ENCODE measurements at places on chromosomes 3 and 15.
A peak's percentile ranks its signal among the peaks of the same experiment; 100 is the strongest.

- DNase-seq, result no peak
These were observed 3.1 kb downstream of the CCR4 start for GRCh38 chr3:32954506-32954905.

GRCh38 chr3:59386165-59386564 is 336.3 kb upstream of the CFAP20DC start:
- no peak for DNase-seq

- DNase-seq, result no peak
These were observed 471.2 kb downstream of the NR2F2 start for GRCh38 chr15:96801576-96802150.

DNA sequence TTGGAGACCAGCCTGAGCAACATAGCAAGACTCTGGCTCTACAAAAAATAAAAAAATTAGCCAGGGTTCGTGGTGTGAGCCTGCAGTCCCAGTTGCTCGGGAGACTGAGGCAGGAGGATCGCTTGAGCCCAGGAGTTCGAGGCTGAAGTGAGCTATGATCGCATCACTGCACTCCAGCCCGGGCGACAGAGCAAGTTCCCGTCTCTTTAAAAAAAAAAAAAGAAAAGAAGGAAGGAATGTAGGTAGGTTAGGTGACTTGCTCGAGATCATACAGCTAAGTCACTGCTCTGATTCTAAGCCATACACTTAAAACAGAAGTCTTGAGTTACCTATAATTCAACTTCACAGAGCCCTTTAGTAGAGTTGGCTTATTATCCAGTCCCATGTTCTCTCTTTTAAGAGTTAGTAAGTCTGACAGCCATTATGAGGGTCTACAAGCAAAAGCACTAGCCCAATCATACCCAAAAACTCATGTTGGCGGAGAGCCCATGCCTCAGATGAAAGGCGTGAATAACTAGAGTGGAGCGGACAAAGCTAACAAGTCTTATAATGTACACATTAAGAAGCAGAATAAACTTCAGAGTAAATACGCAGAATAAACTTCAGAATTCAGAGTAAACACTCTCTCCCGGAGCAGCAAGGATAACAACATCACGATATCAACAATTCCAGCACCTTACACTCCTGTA is 768 bp downstream of the AAGAB start:
- no peak for DNase-seq

- no peak for DNase-seq
These were observed 96.9 kb downstream of the RFX7 start for GRCh38 chr15:56146756-56147155.

DNA sequence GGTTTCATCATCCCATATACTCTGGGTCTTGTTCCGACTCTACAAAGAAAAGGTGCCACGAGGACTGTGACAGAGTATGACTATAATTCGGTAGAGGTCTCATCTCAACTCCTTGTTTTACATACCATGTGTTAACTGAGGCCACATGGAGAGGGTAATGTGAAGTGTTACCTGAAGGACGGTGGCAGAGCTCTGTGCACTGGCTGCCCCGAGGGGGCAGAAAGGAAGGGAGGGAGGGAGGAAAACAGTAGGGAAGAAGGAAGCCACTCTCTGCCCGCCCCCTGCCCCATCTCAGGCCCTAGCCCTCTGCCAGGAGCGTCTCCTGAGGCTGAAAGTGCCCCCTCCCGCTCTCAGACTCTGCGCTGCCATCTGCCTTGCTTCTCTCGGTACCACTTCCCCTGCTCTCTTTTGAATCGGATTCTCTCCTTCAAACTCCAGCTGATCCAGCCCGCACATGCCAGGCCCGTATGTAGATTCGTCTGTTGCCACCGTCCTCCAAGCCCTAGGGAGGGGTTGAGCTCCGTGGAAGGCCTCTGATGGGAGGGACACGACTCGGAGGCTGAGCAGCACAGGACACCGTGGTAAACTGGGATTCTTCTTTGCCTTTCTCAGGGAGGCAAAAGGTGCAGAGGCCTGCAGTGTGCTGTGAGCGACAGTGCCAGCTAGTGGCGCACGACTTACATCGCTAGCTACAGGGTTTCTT is 70.5 kb upstream of the ATP10A start:
- no peak for DNase-seq

DNA sequence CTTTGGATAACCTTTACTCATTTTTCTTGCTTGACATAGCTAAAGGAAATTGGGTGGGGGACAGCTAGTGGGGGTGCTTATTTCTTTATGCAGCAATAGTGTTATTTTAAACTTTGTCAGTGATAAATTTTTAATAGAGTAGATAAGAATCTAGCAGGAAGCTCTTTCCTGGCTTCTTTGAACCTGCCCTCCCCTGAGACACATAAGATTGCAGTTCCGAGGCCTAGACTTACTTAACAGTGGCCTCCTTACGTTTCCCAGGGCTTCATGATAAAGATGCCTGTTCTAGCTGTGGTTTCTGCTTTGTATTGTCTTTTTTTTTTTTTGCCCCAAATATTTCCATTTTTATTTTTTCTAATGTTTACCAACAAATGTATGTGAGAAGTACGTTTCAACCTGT is 170.1 kb downstream of the VPS8 start:
- DNase-seq, result no peak

DNA sequence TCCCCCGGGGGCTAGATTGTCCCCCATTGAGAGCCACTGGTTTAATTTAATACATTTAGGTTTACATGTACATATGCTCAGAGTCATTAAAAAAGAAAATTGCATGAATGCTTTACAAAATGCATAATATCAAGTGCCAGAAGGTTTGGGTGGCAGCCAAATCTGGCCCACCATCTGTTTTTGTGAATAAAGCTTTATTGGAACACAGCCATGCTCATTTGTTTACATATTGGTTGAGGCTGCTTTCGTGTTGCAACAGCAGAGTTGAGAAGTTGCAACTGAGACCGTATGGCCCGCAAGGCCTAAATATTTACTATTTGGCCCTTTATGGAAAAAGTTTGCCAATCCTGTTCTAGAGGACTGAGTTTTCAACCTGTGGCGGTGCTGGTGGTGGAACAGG is 32.1 kb upstream of the RGMA start:
- peak; percentile 67 for DNase-seq

GRCh38 chr3:15889936-15890335 is 92.2 kb upstream of the ANKRD28 start:
- no peak for DNase-seq

DNA sequence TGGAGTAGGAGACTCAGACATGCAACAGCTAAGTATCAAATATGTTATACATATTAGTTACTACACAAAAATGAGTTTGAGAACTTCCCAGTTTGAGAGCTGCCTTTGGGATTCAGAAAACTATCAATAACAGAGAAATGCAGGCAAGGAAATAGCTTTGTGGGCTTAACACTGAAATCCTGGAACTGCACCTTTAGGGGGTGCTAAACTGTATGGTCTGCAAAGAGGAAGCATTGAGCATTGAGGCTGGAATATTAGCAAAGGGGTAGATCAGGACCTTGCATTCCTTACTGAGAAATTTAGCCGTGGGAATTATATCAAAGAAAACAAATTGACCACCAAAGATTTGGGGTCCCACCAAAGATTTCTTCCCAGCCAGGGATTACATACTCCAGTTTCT is 580.0 kb downstream of the ZNF385D start:
- DNase-seq, result no peak

DNA sequence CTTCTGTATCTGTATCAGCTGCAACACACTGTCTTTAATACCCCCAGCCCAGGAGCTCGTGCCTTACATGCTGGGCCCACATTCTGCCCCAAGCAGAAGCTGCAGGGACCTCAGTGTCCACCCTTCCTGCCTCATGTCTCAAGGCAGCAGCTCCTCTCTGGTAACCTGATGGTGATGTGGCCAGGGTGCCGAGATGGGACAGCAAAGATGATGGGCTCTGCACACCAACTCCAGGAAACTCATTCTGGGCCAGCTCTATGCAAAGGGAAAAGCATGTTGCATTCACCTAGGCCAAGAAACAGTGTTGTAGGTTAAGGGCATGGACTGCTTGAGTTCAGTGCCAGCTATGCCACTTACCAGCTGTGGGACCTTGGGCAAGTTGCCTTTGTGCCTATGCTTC is 79.5 kb upstream of the PRR23C start:
- no peak for DNase-seq

GRCh38 chr15:67911727-67912126 is 71.9 kb upstream of the RNU6-1 start:
- no peak for DNase-seq

DNA sequence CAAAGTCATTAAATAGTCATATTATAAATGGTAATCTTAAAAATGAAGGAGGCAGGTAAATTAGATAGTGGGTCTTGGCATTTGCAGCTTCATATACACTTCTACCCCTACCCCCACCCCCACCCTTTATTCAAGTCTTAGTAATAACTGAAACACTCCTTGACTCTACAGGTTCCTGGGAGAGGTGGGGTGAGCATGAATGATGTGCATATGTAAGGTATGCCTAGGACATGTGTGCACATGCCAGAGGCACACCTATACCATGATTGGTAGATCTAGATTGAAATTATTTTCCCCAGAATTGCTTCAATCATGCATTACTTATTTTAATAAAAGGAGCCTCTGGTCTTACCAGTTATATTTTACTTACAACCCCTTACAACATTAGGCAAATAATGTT is 40.1 kb upstream of the PDCD6IP start:
- DNase-seq, result no peak

DNA sequence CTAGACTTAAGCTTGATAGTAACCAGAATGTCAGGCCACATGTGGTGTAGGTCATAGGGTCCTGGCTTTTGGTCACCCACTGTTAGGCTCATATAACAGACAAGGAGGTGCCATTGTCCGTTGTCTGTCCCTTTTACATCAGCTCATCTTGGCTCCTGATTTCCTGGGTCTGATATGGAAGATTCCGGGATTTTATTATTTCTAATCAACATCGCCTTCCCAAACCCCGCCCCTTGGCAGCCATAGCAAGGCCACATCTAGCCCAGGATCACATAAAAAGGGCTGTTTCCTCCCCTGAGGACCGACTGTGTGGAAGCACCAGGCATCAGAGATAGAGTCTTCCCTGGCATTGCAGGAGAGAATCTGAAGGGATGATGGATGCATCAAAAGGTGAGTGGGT is at the start of gene TGM4:
Gene TGM4 (plus strand): TSS at position 301 of the 400 bp plus-strand sequence. CDS start 71 bp downstream, at position 372.
- DNase-seq, result no peak

DNA sequence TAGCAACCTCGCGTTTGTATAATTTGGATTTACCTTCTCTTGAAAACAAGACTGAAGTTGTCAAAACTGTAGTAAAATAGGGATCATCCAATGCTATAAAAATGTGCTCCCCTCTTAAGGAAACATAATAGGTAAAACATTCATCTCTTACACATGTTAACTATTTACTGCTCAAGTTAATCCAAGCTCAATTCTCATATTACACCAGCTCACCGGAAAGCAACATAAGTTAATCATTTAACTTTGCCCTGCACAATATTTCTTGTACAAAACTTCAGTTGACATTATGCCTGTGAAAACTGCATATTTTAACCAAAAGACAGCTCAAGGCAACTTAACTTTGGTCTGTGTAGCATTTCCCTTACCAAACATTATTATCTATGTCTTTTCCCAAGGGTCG is 634.2 kb downstream of the NAALADL2 start:
- no peak for DNase-seq

GRCh38 chr3:118229196-118229595 is 805.5 kb downstream of the IGSF11 start:
- no peak for DNase-seq

DNA sequence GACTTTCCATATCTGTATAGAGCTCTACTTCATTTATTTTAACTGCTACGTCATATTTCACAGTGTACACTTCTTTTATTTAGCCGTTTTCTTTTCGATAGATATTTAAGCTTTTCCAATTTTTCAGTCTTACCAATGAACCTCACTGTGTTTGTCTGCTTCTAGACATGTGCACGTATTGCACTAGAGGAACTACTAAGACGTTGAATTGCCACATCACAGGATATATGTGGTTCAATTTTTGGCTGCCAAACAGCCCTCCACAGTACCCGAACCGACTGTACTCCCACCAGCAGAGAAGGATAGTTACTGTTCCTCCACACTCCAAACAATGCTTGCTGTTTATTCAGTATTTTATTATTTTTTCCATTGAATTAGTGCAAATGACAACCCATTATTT is 2.0 kb downstream of the NR1I2 start:
- no peak for DNase-seq

DNA sequence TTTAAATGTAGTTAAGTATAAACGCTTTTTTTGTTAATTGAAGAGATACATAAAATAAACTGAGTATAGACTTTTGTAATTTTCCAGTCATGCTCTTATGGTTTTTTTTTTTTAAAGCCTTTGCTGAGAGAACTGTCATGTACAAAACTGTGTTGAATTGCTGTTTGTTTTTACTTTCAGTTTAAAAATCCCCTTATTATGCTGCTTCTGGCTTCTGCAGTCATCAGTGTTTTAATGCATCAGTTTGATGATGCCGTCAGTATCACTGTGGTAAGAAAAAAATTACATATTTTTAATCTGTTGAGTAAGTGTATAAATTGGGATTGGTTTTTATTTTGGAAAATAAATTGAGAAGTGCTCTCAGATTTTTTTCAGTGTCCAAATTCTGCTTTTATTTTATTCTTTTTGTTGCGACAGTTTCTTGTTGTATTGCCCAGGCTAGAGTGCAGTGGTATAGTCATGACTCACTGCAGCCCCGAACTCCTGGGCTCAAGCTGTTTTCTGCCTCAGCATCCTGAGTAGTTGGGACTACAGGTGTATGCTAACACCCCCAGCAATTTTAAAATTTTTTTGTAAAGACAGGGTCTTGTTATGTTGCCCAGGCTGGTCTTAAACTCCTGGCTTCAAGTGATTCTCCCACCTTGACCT is 40.7 kb downstream of the ATP2C1 start:
- DNase-seq, result no peak

- DNase-seq, result no peak
These were observed 2.6 kb upstream of the NSMCE3 start for GRCh38 chr15:29272219-29272618.

- DNase-seq, result no peak
These were observed 51.1 kb downstream of the POMGNT2 start for GRCh38 chr3:43054754-43055153.

- DNase-seq, result no peak
These were observed 96.5 kb upstream of the PRICKLE2 start for GRCh38 chr3:64321747-64322146.

DNA sequence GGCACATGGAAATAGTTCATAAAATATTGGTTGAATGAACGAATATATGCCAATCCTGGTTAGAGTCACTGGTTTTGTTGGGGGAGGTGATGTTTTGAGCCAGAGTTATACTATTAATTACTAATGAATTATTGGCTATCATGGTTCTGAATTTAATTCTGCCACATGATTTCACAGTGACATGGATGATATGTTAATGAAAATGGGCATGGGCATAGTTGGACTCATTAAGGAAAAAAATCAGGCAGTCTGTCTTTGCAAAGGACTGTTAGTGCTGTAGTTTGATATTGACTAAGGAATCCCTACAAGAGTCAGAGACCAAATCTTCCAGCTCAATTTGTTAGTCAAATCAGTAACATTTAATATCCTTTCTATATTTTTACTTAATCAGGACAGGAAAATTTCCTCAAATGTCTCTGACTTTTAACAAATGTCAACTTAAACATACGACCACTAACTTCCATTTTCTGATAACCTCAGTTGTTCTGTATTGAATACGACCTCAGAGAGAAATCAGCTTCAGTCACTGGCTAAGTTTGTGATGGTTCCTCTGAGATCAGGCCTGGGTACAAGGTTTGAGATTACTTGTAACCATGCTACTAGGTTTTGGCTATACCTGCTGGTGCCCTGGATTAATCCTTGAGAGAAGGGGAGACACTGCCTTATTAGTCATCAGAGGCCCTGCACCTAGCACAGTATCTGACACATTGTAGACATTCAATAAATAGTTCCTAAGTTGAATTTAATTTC is 13.3 kb downstream of the NFKBIZ start:
- no peak for DNase-seq

- DNase-seq, result no peak
These were observed 69.0 kb upstream of the LPP start for GRCh38 chr3:188084752-188085583.

All from NCI-H446 treated with DMSO at 0.1 percent for 48 hours (cell line).